ENCODE measurements at places on chromosomes 4 and X. TPM values are rescaled to one million over a fixed set of nuclear protein-coding genes. Genes with fewer than 3 reads are reported as not detected.

- DNase-seq: no peak
- H3K4me1 ChIP-seq: no peaks in the 10 kb centered on the region
- H3K27ac ChIP-seq: peak overlapping the region; percentile 25
- H3K36me3 ChIP-seq: no peaks in the 10 kb centered on the region
Measured at GRCh38 chr4:40238700-40239548, 42.1 kb downstream of the RHOH start.

Gene ABHD18
- total RNA-seq: 9.3 TPM

Gene METTL14
- 30.9 TPM for total RNA-seq

DNA sequence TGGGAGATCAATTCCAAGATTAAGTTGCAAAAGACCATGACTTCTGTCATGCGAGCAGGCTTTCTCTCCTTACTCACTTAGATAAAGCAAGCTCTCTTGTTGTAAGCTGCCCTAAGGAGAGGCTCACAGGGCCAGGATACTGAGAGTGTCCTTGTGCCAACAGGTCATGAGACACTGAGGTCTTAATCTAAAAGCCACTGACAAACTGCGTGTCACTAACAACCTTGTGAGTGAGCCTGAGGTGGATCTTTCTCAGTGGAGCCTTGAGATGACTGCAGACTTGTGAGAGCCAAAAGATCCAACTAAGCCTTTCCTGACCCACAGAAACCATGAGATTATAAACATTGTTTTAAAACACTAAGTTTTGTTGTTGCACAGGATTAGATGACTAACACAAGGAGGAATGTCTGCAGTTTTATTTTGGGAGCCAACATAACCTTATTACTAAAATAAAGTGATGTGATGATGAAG lies 170.5 kb downstream of the SLC39A8 start:
- peaks cover 7% of the 10 kb centered on the region for H3K27me3 ChIP-seq
- no peak for DNase-seq
- no peaks in the 10 kb centered on the region for H3K36me3 ChIP-seq
- no peak overlapping the region for H3K4me3 ChIP-seq
- no peak overlapping the region for H3K27ac ChIP-seq
- no peaks in the 10 kb centered on the region for H3K4me1 ChIP-seq

Data from esophagus squamous epithelium (tissue), 5 donors.